Putamen (tissue), 1 donor: ENCODE measurements at places on chromosomes 7 and 10.
A peak's percentile ranks its signal among the peaks of the same experiment; 100 is the strongest.

DNA sequence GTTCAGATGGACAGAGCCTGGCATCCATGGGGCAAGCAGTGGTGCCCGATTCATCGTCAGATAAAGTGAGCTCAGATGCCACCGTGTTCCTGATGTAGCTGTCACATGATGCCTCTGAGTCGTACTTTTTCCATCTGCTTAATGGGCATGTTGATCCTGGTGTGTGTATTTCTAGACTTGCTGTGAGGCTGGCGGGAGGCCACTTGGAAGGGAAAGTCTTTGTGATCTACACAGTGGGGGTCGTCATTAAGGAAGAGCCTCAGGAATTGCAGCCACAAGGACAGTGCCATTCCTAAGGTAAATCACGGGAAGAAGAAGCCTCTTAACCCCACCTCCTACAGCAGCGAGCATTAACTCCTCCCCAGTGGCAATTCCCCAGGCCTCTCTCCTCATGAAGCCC is 63.0 kb downstream of the RGS10 start:
- no peak for DNase-seq

DNA sequence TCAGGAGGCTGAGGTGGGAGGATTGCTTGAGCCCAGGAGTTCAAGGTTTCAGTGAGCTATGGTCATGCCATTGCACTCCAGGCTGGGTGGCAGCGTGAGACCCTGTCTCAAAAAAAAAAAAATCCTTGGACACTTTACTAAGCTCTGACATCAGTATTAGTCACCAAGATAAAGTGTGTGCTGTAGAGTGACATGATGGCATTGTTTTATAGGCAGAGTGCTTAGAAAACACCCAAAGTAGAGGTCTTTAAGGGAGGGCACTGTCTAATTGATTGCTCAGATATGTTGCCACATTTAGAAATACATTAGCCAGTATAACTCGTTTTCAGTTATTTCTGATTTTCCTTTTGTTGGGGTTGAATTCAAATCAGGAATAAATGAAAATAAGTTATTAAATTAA is 235.9 kb downstream of the REEP3 start:
- DNase-seq = no peak

DNA sequence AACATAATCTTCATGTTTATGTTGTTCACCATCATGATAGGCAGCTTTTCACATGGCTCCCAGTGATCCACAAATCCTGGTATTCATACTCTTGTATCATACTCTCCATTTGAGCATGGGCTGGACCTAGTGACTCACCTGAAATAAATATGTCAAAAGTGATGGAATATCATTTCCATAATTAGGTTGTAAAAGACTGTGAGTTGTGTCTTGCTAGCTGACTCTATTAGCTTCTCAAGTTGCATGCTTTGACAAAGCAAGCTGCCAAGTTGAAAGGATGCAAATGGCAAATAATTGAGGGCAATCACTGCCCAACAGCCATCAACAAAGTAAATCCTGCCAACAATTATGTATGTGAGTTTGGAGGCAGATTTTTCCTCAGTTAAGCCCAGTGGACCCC is 300.4 kb downstream of the AHR start:
- DNase-seq = no peak

DNA sequence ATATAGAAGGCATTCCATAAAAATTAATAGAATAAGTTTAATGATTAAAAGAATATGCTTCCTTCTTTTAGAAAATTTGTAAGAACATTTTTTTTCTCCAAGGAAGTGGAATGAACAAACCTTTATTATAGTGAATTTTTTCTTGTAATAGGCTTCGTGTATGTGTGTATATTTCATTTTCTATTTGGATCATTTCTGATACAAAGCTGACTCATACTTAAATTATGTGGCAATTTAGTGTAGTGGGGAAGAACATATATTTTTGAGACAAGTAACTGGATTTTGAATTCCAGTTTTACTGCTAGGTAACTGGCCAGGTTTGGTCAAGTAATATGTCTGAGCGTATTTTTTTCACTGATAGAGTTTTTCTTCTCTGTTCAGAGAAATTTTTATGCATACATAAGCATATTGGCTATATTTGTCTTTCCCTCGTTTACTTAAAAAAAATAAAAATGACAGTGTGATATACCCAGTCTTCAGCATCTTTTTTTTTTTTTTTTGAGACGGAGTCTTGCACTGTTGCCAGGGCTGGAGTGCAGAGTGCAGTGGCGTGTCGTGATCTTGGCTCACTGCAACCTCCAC is 50.8 kb downstream of the CDK13 start:
- no peak for DNase-seq

GRCh38 chr7:50315739-50316671 is 11.5 kb downstream of the IKZF1 start:
- no peak for DNase-seq

GRCh38 chr10:115956225-115957011 is 316.6 kb downstream of the GFRA1 start:
- no peak for DNase-seq

DNA sequence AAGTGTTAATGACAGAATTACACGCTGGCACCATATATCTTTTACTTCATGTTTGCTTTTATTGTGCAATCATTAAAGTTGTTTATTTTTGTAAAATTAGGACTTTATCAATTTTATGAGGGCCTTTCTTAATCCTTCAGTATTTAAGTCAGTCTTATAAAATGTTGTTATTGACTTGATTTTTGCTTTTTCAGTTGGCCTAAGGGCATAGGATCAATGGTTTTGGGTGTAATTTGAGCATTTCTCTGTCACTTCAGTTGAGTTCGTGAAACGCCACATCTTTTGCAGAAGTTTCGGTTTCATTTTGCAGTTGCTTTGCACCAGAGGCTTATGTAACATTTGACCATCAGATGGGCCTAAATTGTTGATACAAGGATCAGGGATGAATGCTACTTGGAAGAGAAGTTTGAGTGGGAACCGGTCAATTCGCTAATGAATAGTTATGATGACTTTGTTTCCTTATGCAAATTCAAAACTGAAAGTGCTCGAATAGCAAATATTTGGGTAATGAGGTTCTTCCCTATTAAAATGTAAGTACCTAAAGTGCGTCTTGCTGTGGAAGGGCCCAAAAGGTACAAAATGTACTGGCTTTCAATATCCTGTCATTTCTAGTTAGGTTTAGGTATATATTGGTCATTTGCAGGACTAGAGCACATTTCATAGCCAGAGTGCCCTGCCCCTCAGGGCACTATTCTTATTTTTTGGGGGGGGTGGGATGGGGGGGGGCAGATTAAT is 340.9 kb downstream of the LRMDA start:
- no peak for DNase-seq

- no peak for DNase-seq
Measured at GRCh38 chr10:31875608-31876007, 53.0 kb downstream of the ARHGAP12 start.

DNA sequence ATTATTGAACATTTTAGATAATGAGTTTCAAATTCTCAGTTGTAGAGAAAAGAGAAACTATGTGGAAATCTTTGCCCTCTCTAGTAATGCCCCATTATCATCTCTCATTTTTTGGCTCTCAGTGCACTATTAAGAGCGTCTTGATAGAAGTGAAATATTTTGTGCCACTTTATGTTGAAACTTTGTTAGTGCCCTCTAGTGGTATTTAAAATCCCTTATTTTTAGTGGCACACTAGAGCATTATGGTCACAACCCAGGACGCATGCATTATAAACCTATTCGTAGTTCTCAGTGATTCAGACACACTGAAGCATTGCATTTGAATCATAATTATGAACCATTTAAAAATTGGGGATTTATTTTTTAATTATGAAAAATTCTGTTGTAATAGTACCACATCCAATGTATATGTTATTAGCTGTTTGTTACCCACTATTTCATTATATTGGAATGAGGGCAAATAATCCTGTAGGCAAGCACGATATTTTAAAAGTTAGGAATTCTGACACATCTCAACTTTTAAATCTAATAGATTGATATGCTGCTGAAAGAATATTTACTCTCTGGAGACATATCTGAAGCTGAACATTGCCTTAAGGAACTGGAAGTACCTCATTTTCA is 21.9 kb downstream of the PDCD4 start:
- DNase-seq = peak; percentile 38

DNA sequence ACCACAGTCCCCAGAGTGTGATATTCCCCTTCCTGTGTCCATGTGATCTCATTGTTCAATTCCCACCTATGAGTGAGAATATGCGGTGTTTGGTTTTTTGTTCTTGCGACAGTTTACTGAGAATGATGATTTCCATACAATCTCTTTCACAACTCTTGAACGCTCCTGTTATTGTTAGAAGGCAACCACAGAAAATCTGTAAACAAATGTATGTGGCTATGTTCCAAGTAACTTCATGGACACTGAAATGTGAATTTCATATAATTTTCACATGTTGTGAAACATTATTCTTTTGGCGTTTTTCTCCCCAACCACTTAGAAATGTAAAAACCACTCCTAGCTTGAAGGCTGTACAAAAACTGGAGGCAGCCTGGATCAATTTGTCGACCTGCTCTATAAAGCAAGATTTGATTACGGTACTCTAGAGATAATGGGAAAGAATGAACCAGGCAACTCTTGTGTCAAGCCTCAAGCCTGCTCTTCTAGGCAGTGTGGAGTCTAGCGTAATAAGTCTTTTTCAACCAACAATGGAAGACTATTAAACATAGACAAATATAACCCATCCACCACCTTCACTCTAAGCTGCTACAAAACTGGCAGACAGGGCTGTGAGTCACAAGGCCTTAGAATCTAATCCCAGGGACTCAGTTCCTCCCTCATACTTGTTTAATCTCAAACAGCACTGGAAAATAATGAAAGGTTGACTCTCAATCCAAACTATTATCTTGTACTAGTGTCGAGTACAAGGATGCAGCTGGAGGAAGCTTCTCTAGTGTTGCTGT is 22.7 kb downstream of the ARL3 start:
- DNase-seq = no peak

DNA sequence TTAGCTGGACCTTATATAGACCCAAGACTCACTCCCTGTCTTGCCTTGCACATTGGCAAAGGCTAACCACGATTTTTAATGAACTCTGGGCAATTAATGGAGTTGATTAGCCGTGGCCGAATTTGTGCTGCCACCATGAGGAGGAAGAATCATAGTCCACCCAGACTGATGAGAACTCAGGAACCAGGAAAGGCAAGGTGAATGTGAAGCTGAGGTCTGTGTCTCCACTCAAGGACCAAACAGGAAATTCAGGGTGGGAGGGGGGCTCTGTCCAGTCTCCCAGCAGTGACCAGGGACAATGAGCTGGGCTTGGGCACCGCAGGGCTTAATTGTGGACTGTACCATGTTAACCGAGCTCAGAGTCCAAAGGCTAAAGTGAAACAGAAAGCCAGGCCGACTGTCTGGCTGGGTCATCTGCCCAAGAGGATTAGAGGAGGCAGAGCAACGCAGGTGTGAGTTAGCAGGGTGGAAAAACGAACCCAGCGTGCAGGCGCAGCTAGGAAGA is 127.0 kb upstream of the JCAD start:
- DNase-seq = no peak

DNA sequence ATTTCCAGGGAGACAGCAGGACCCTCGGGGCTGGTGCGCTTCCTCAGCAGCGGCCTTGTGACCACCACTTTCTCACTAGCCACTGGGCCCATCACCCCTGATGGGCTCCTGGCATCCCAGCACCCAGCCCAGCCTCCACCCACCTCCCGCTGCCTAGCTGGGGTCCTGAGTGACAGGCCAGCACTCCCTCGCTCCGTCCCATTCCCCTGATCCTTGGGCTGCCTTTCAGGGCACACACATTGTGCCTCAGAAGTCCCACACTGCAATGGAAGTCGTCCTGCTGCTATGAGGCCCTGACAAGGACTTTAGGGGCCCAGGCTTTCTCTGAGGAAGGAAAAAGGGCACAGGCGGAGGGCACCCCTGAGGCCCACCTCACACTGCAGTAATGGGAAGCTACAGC is 12.4 kb downstream of the CAMK2B start:
- DNase-seq = no peak

DNA sequence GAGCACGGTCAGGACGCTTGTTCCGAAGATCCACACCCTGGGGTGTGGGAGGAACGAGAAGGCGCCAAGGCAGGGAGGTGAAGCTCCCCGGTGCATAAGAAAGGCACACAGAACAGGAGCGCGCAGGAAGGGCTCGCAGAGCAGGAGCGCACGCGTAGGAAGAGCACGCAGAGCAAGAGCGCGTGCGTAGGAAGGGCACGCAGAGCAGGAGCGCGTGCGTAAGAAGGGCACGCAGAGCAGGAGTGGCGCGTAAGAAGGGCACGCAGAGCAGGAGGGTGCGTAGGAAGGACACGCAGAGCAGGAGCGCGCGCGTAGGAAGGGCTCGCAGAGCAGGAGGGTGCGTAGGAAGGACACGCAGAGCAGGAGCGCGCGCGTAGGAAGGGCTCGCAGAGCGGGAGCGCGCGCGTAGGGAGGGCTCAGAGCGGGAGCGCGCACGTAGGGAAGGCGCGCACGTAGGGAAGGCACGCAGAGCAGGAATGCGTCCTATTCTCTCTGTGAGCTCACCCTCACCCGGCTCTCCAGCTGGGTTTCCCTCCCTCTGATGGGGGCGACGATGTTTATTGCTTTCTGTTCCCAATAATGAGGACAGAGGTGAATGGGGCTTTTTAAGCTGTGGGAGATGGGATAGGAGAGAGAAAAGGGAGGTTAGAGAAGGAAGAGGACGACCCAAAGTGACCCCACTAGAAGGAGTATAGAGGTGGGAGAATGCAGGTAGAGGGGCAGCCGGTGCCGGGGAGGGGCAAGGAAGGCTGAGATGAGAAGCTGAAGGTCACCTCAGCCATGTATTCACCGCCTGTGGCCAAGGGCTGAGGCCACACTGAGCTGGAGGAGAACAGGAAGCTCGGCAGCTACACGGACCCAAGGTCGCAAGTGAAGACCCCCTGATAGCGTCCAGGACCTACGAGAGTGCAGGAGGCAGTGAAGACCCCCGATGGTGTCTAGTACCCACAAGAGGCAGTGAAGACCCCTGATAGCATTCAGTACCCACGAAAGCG is 423.2 kb downstream of the PTPRN2 start:
- DNase-seq = peak; percentile 66

GRCh38 chr7:8303904-8304528 is 42.0 kb upstream of the ICA1 start:
- DNase-seq = no peak

DNA sequence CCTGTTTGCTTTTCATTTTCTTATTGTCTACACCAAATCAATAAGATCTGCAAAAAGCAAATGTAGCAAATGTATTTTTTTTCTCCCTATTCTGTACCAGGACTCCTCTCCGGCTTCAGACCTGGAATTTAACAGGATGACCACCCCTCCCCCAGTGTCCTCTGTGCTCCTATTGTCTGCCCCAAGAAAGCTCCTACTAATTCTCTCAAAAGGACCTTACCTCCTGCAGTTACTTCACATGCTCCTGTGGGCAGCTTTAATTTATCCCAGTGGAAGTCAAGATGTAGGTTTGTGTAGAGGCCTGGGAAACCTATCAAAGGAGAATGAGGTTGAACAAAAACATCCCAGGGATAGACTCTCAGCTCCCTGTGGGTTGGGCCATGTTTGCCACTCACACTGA is 31.3 kb downstream of the PLXNA4 start:
- DNase-seq = no peak

- no peak for DNase-seq
Measured at GRCh38 chr10:86712317-86712707, 44.0 kb downstream of the LDB3 start.
